Anterior cingulate cortex (tissue), 58 donors: ENCODE measurements at places on chromosomes 11 and 22.

GRCh38 chr11:64340671-64341335, 799 bp downstream of the CCDC88B start:
- no peak for DNase-seq

DNA sequence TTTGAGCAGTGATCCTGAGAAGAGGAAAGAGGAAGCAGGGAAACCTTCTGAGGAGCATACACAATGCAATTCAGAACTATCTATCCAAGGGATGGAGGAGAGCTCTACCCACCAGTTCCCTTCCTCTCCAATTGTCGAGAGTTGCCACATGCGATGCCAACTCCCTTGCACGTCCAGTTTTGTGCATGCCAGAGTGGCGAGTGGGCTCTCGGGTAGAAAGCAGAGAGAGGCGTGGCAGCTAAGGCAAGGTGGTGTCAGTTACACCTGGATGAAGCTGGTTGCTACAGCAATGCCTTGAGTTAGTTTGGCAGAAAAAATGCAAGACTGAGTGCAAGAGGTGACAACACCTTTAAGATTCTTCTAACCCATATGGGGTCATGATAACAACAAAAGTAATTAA, 420.4 kb upstream of the CCDC90B start:
- no peak for DNase-seq

- DNase-seq, result no peak
Measured at GRCh38 chr22:20026996-20027601, 6.2 kb downstream of the TANGO2 start.

DNA sequence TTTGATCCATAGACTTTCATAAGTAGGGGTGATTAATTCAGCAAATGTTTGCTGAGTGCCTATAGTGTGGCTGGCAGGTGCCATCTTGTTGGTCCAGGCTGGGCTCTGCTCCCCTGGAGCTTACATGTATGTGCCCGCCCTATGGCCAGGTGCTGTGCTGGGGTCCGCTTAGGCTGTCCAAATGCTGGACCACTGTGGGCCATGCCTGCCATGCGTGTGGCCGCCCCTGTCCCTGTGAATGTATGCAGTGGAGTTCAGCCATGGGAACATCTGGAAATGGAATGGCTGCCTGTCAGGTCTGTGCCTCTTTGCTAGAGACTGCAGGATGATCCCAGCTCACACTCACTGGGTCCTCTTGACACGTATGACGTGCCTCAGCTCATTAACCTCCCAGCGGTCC, 594.6 kb downstream of the TBC1D22A start:
- DNase-seq, result no peak

DNA sequence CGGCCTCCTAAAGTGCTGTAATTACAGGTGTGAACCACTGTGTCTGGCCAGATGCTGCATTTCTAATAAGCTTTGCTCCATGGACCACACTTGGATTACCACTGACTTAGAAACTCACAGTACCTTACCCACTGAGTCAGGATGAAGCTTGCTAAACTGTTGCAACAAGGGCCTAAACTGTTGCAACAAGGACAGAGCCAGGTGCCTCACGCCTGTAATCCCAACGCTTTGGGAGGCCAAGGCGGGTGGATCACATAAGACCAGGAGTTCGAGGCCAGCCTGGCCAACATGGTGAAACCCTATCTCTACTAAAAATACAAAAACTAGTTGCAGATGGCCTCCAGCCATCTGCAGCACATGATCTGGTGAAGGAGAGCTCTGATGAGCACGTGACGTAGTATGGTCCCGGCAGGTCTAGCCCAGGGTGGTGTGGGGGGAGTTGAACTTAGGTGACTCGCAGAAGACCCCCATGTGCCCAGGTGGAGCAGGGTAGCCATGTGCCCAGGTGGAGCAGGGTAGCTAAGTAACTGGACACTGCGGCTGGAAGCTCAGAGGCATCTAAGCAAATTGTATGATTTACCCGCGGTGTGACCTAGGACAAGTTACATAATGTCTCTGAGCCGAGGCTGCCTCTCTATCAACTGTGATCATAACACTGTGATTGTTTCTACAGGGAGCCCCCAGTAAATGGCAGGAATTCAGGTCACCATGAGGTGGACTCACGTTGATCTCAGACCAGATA, 8.4 kb downstream of the SLC25A45 start:
- no peak for DNase-seq

DNA sequence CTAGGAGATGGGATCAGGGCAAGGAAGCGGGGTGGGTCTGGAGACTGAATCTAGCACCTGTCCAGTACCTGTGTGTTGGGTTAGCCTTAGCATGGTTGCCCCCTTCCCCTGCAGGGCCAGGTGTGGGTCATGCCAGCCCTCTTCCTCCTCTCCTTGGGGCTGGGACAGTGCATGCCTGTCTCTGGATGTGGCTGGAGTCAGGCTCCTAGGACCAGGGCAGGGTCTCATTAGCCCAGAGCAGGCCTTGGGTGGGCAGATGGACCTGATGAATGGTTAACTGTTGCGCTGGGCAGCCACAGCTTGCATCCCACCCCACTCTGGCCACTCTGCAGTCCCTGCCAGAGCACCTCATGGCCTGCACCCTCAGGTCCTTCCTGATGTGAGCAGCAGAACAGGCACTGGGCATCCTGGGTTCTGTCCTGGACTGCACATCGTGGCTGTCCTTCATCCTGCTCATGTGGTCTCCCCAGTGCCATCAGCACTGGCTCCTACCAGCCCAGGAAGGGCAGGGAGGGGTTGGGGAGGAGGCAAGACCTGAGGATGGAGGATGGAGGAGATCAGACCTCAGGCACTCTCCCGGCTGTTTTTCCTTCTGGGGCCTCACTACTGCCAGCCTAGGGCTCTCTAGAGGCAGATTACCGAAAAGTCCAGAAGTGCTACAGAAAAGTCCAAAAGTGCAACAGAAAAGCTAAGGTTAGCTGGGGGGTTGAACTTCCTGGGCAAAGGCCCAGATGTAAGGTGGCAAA, 12.8 kb upstream of the CHRM1 start:
- no peak for DNase-seq

- no peak for DNase-seq
Measured at GRCh38 chr22:22954656-22955055, 67.0 kb downstream of the IGLL5 start.

GRCh38 chr11:132788816-132789325, 743.4 kb downstream of the OPCML start:
- no peak for DNase-seq

GRCh38 chr11:94504689-94505293, 7.5 kb upstream of the C11orf97 start:
- no peak for DNase-seq

DNA sequence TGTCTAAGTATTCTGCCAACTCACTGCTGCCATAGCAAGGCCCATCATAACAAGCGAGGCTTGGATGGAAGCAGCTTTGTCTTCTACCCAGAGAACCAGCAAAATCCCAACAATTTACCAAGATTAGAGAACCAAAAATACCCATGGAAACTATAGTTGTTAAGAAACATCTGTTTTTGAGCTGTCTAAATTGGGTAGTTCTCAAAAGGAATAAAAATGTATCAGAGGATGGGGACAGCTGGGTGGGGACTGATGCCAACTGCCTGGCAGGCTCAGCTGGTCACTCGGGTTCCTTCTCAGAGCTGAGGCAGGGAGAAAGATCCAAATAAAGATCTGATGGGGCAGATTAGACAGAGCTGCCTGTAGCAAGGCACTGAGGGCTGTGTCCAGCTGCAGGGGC, 85.9 kb upstream of the GRK3 start:
- peak; percentile 73 for DNase-seq

GRCh38 chr11:94885581-94885980, 87.8 kb downstream of the CWC15 start:
- no peak for DNase-seq
